SJCRH30 (cell line): ENCODE measurements at places on chromosomes 3 and 15.

DNA sequence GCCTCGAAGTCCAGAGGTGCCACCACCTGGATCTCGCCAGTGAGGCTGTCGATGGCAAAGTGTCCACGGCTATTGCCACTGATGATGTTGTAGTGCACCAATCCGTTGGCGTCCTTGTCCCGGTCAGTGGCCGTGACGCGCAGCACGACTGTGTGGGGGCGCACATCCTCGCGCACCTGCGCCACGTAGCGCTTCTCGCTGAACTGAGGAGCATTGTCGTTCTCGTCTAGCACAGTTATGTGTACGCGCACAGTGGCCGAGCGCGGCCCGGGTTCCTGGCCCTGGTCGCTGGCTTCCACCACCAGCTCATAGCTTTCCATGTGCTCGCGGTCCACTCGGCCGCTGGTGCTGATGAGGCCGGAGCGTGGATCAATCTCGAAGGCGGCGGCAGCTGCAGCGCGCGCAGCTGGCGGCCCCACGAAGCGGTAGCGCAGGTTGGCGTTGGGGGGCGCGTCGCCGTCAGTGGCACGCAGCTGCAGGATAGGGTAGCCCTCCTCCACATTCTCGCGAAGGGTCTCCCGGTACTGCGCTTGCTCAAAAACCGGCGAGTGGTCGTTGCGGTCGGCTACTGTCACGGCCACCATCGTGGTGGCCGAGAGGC is 1.8 kb downstream of the CELSR3 start:
- no peak for DNase-seq

GRCh38 chr3:107683447-107683846 is 160.7 kb downstream of the BBX start:
- no peak for DNase-seq

- no peak for DNase-seq
These were observed 52.0 kb downstream of the HRH1 start for GRCh38 chr3:11206316-11206715.

DNA sequence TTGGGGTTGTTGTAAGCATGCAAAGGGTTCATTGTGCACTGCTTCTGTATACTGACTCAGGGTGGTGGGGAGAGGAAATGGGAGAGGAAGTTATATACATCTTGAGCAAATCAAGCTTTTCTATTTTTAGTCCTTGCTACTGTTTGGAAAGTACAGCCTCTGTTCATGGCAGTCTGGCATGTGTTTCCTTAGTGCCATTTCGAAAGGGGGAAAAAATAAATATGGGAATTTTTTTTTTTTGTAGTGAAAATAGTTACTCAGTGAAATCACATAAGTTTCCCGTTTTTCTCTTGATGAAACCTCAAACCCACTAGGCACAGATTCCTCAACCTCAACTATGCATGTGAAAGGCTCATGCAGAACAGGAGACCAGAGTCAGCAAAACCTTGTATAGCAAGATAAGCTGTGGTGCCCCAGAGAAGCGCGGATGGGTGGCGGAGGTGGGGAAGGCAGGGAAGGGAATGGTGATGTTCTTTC is 353.3 kb downstream of the LPP start:
- no peak for DNase-seq

DNA sequence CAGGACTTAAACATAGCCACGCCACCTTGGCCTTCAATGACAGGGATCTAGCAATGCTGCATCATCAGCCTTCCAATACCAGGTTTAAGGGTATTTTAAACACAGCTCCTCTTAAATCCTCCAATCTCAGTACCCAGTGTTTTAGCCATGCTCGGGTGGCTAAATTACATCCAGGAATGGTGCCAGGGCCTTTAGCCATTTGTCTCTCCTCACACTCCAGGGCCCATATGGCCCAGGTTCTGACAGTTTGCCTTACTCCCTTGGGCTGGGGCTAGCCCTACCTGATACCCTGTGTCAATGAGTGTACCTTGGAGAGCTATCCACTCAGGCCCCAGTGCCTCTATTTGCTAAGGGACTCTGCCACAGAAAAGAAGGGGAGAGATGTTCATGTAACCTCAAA is 29.4 kb downstream of the ZNF589 start:
- no peak for DNase-seq

DNA sequence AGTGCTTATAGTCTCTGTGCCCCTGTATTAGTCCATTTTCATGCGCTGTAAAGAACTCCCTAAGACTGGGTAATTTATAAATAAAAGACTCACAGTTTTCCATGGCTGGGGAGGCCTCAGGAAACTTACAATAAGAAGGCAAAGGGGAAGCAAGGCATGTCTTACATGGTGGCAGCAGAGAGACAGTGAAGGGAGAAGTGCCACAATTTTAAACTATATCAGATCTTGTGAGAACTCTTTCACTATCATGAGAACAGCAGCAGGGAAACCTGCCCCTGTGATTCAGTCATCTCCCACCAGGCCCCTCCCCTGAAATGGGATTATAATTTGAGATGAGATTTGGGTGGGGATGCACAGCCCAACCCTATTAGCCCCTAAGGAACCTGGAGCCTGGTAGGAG is 243.2 kb downstream of the EDEM1 start:
- DNase-seq: no peak

DNA sequence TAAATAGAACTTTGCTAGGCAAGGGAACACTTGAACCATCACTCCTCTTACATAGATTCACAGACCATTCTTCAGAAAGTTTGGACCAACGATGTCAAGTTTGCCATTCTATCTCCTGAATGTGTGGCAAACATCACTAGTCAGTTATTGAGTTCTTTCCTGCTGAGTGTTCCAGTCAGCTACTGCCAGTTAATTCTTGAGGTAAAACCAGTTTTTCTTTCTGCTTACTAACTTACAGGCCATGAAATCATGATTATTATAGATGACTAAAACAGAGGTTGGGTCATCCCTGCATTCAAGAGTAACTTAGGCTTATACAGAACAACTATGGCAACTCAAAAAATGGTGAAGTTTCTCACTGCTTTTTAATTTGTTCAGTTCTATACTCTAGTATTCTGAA is 88.2 kb downstream of the AP4E1 start:
- DNase-seq: no peak

DNA sequence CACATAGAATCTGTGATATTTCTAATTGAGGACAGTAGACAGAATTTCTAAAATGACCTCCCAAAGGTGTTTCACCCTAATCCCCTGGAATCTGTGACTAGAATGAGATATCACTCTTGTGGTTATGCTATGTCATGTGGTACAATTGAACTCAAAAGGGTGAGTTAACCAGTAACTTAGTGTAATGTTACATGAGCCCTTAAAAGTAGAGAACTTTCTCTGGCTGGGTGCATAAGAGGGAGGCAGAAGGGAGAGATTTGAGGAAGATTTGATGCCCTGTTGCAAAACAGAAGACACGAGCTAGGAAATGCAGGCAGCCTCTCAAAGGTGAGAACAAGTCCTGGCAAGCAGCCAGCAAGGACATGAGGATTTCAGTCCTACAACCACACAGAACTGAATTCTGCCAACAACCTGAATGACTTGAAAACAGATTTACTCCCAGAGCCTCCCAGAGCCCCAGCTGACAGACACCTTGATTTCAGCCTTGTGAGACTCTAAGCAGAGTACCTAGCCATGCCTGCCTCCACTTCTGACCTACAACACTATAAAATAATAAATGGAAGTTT is 160.3 kb downstream of the MTHFS start:
- peak; percentile 10 for DNase-seq

- peak; percentile 20 for DNase-seq
These were observed at the start of gene EIF4E3 for GRCh38 chr3:71725271-71725991. Gene EIF4E3, minus strand, starts transcription at chr3:71725402. Its CDS starts 35 bp downstream, at chr3:71725367.

GRCh38 chr3:165339753-165340152 is 143.6 kb upstream of the SLITRK3 start:
- DNase-seq: no peak

DNA sequence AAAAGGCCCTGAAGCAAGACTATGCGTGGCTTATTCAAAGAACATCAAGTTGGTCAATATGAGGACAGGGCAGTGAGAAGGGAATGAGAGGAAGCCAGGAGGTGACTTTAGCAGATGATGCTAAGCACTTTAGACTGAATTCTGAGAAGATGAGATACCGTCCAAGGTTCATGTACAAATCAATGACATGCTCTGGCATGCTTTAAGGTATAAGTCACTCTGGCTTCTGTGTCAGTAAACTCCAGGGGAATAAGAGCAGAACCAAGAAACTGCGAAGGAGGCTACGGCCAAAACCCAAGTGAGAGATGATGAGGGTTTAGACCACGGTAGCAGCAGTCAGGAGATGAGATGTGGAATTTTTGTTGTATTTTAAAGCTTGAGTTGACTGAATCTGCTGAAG is 8.9 kb upstream of the CCDC50 start:
- no peak for DNase-seq

GRCh38 chr3:177300842-177301241 is 103.6 kb upstream of the TBL1XR1 start:
- DNase-seq: no peak

- DNase-seq: no peak
These were observed 48.0 kb upstream of the TPRG1 start for GRCh38 chr3:189123595-189124387.

GRCh38 chr3:122295266-122296062 is 29.6 kb upstream of the CSTA start:
- DNase-seq: no peak

- no peak for DNase-seq
These were observed 19.2 kb upstream of the TOP2B start for GRCh38 chr3:25683882-25684281.

DNA sequence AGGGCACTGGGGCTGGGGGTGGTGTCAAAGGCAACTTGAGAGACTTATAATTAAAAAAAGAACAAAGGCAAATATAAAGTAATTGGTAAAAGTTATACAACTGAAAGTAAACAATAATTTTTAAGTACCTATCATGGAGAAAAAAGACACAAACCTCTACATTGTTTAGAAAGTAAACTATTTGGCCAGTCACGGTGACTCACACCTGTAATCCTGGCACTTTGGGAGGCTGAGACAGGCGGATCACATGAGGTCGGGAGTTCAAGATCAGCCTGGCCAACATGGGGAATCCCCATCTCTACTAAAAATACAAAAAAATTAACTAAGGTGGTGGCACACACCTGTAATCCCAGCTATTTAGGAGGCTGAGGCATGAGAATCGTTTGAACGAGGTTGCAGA is 25.8 kb downstream of the RPSA start:
- no peak for DNase-seq

GRCh38 chr15:57732526-57733331 is 26.2 kb downstream of the POLR2M start:
- DNase-seq: peak; percentile 69

DNA sequence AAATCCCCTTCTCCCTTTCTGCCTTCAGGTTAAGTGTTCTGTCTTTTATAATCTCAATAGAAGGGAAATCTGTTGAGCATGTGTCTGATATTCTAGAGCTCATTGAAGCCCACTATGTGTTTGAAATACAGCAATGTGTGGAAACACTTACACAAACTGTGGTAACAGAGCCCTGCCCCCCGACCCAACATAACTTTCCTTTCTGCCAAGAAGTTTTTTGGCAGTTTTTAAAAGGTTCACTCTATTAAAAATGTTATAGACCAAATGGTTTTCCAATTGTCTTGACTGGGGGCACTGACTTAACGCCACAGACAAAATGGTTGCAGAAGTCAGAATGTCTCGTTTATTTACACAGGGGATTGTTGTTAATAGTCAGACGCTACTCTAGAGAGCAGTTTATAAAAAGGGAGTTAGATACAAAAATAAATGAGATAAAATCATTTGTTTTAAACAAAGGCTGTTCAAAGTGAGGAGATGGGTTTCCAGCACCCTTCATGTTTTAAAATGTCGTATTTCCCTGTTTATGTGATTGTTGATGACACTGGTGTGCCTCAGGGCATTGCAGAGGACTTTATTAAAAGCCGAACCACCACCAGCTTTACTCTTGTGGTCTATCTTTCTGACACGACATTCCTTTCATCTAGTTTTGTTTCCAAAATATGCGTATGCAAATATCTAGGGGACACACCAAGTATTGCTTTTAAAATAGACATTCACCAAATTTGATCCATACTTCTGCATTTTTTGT is 26.7 kb upstream of the GREM1 start:
- DNase-seq: no peak
